ENCODE measurements at places on chromosomes 6 and 20.

GRCh38 chr6:75855052-75855451, 106.0 kb downstream of the MYO6 start:
- DNase-seq: peak; percentile 55

GRCh38 chr6:19578481-19578880, 258.7 kb upstream of the ID4 start:
- no peak for DNase-seq

- DNase-seq: no peak
These were observed 541 bp upstream of the IL20RA start for GRCh38 chr6:137045222-137045789.

DNA sequence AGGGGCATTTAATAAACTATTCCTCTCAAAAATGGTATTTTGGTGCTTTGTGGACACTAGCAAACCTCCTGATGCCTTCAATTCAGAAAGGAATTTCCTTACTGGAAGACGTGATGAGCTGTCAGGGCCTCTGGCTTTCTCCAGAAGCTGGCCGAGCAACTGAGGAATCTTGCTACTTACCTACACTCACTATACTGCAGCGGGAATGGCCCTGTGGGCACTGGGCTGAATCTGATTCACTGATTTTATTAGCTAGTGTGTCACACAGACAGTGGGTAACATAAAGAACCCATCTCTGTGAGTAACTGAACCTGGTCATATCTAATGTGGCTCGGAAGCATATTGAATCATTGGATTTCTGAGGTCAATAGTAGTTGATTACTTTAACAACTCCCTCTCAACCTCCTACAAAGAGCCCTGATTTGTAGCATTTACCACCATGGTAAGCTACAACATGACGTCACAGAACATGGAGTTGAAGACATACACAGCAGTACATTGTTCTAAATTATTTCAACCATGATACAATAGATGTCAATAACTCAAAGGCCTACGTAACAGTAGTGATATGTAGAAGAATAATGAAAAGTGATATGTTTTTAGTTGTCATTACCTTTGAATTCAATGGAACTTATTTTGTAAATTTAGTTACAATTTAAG, 232.1 kb downstream of the SYNE1 start:
- no peak for DNase-seq

DNA sequence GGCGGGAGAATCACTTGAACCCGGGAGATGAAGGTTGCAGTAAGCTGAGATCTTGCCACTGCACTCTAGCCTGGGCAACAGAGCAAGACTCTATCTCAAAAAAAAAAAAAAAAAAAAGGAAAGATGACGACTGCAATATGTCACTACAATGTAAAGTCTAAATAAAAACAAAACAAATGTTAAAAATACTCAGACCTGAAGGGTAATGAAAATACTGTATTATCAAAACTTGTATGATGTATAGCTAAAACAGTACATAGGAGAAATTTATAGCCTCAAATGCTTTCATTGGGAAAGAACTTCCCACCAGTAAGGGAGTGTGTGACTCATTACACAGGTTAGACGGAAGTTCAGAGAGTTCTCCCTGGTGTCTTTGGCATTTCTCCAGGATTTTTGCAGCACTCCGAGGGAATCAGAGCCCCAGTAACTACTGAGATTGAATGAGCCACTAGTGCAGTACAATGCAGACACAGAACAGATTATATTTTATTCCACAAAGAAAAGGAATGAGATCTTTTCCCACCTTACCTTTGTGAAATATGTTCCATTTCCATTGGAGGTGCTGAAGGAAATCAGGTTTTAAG, 12.5 kb upstream of the RALGAPB start:
- peak; percentile 72 for DNase-seq

DNA sequence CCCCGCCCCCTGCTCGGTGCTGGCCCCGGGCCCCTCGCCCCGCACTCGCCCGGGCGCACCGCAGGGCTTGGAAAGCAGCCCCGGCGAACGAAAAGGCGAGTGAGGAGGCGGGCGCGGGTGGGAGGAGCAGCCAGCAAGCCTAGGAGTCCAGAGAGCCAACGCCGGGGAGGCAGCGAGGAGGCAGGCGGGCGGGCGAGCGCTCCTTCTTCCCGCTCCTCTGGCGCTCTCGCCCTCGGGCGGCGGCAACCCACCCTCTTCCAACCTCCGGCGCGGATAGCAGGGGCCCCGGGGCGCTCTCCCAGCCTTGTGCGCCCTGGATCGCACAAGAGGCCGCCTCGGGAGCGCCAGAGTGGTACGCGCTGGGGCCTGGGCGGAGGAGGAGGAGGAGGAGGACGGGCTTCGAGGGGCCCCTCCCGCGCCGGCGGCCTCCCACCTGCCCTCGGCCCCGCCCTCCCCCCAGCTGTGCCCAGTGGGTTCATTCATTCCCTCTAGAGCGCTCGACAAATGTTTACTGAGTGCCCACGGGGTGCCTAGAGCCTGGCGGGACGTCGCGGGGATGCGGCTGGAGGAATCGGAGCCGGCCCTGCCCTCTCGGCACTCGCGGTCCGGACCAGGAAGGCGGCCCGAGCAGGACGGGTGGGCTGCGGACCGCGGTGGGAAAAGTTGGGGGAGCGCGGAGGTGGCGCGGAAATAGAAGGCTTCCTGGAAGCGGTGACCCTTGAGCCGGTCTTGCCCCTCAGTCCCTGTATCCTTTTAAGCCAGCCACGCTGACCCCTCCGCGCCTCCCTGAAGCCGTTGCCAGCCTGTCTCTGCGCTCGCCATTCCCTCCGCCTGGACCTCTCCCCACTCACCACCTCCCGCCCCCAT, at the start of gene BMP7:
Gene BMP7 (minus strand): TSS at position 351 of the 867 bp plus-strand sequence. CDS start 519 bp downstream, outside the sequence.
- DNase-seq: peak; percentile 33

DNA sequence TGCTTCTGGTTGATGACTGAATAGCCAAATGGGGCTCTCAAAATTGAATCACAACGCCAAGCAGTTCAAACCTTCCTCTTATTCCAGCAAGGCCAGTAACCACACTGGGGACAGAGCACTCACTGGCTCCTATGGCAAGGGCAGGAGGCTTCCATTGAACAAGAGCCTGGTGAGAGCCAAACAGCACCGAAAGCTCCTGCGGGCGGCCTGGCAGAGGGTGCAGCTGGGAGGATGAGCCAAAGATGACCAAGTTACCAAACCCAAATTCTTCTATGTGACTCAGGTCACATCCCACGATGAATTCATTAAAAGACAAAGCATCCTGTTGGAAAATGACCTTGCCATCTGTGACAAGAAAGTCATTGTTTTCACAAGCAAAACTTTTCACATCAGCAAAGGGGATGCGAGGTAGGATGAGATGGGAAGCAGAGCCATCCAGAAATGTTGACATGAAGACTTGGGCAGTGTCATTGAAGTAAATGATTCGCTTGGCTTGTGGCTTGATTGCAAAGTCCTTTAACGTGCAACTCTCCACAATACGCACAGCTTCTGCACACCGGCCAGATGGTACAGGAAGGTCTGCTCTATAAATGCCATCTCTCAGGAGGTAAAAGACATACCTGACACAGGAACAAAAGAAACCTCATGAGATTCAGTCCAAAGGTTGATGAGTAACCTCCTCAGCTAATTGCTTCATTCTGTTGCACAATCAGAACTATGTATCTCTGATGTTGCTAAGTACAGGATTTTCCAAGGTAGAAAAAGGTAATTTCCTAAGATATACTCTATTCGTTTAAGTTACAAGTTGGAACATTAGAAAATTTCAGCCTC, 36.3 kb downstream of the ROS1 start:
- no peak for DNase-seq

DNA sequence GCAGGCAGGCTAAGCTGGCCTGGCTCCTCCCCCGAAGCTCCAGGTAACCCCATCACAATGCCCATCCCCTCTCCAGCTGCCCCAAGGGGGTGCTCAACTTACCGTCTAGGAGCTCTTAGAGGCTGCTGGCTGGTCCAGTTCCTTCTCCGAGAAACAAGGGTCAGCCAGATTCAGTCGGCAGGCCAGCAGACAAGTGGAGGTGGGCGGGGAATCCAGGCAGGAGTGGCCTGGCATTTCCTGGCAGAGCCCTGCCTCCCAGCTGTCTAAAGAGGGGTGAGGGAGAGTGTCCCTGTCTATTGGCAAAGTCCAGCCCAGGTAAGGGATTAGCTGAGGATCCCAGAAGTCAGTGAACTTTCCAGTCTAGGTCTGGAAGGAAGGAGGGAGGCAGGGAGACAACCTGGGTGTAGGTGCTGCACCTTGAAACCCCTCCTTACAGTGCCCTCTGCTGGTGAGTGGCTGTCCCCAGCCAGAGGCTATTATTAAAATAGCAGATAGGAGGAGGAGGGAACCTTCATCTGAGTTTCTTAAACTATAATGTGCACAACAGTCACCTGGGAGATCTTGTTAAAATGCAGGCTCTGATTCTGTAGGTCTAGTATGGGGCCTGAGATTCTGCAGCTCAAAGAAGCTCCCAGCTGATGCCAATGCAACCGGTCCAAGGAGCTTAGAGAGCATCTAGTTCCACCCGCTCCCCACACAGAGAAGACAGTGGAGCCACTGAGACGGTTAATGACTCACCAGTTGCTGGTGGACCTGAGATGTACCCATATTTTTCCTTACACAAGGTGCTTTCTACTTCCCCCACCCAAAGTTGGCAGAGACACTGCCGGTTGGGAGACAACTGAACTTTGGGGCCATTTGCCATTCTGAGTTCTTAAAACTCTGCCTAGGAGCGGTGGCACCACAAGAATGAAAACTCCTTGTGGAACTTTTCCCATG, at the start of gene UNC5CL:
Gene UNC5CL (minus strand): TSS at position 162 of the 939 bp plus-strand sequence. CDS start 4,147 bp downstream, outside the sequence.
- DNase-seq: no peak

- no peak for DNase-seq
These were observed 212.3 kb upstream of the ZNF217 start for GRCh38 chr20:53805895-53806384.

DNA sequence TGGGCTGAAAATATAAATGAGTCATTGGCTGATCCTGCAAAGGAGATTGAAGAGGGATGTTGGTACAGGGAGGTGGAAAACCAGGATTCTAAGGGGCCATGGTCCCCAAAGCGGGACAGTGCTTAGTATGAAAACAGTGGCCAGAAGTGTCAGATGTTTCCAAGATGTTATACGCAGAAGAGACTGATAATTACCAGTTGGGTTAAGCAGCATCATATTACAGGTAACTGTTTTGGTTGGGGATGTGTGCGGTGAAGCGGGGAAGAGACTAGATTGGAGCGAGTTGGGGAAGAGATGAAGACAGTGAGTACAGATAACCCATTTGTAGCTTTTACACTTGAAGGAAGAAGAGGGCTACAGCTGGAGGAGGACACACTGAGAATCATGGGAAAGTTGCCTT, 80.8 kb downstream of the PLEKHG1 start:
- DNase-seq: no peak

DNA sequence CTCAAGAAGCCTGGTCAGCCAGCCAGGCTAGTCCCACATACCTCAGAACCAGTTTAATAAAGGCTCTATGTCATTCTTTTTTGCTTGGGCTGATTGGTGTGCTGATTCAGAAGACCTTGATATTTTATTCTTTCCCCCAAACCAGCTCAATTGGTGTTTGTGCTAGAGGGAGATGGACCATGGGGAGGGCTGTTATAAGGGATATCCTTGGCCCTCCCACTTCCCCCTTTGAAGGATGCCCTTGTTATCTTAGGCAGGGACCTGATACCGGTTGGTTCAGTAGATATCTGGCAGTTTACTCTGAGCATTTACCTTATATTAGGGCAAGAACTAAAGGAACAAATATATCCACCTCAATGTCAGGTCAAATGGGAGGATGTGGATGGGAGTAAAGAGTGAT, 207.4 kb downstream of the LRFN2 start:
- DNase-seq: no peak

DNA sequence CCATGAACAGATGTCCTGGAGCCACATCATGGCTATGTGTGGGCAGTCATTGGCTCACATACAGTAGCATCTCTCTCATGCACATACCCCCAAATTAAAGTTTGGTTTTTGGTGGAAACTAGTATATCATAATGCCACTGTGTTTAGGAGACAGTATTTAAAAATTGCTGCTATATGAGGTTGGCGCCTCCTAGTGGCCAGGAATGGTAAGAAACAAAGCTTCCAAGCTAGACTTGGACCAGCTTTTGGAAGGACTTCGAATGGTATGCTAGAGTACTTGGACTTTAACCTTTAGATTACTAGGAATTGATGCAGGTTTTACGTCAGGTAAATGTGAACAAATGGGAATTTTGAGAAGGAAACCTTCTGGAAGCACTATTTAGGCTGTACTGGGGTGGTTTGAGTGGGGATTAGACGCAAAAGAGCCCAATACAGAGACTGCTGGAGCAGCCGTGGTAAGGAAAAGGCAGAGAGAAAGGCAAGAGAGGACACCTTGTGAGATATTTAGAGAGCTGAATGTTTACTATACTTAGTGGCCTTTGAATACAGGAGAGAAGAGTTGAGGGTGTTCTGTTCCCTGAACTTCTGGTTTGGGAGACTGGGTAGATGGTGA, 23.8 kb downstream of the PRSS35 start:
- no peak for DNase-seq

DNA sequence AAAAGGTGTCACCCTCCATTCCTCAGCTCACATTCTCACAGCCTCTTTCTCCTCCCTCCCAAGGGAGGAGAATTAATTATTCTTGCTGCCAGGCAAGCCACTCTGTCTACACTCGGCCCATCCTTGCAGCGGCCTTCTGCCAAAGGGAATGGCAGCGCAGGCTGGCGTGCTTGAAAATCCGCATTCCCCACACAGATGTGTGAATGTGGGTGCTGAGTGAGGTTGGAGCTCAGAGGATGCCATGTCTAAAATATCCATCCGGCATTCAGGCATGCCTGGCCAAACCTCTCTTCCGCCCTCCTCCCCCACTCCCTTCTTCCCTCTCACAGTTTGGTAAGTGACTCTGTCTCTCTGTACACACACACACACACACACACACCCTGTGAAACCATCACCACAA, 27.7 kb downstream of the PNPLA1 start:
- no peak for DNase-seq

- DNase-seq: no peak
These were observed 53.3 kb downstream of the CHMP4B start for GRCh38 chr20:33864324-33864963.

DNA sequence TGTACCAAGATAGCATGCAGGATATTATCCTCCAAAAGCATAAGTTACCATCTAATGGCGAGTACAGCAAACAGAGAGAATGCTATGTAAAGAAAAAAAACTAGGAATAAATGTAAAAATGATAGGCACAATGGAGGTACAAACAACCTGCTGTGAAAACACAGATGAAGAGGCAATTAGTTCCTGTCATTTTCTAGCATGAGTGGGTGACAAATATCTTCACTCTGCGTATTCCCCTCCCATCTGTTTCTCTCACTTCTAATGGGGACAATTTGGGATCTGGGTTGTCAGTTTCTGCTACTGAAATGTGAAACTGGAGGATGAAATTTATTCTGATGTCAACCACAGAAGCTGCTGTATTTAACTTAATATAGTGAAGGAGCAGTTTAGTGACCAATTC, 11.7 kb upstream of the PTPRK start:
- no peak for DNase-seq

DNA sequence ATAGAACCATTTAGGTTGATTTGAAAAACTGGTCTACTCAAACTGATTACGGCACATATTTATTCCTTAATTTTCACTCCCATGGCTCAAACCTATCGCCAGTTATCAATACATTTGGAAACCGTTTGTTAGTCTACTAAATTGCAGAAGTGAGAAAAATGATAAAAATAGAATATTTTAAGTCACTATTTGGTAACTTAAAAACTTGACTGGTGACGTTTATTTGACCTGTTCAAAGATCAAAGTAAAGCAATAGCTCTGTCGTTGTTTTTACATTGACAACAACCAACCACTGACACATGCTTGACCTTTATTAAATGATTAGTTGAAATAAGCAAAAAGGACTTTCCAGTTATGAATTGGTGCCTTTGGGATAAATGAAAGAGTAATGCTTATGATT, 402.9 kb upstream of the MAP3K7 start:
- DNase-seq: no peak

GRCh38 chr20:8272766-8273165, 140.7 kb downstream of the PLCB1 start:
- DNase-seq: no peak
